ENCODE measurements at places on chromosomes 6 and 20.

GRCh38 chr6:136318676-136319075, 29.0 kb upstream of the BCLAF1 start:
- no peak for DNase-seq

DNA sequence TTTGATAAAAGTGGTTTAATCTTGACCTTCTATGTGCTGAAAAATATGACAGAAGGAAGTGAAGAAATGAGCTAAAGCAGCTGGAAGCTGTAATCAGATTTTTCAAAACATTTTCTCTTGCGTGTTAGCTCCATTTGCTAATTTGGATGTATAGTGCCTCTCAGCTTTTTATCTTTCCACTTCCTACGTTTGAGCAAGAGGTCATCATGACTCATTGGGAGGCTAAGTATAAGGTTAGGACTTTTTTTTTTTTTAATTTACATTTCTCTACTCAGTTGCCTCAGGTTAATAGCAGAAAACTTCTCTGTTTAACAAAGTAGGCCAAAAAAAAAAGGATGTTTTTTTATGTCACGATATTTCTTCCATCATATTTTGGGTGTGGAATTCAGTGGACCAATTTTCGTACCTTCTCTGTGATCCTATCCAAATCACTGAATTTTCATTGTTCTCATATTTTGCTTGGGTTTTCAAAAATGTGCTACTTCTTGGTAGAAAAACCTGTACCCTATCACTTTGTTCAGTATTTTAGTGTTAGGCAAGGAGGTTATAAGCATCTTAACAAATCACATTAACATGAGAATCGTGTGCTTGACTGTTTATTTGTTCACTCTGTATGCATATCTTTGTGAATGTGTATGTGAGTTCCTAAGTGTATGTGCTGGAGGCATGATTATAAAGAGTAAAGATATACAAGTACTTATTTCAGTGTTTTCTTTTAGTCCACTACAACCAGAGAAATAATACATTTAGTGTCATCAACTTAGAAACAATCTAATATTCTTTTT, 1028.3 kb upstream of the EYS start:
- DNase-seq = no peak

DNA sequence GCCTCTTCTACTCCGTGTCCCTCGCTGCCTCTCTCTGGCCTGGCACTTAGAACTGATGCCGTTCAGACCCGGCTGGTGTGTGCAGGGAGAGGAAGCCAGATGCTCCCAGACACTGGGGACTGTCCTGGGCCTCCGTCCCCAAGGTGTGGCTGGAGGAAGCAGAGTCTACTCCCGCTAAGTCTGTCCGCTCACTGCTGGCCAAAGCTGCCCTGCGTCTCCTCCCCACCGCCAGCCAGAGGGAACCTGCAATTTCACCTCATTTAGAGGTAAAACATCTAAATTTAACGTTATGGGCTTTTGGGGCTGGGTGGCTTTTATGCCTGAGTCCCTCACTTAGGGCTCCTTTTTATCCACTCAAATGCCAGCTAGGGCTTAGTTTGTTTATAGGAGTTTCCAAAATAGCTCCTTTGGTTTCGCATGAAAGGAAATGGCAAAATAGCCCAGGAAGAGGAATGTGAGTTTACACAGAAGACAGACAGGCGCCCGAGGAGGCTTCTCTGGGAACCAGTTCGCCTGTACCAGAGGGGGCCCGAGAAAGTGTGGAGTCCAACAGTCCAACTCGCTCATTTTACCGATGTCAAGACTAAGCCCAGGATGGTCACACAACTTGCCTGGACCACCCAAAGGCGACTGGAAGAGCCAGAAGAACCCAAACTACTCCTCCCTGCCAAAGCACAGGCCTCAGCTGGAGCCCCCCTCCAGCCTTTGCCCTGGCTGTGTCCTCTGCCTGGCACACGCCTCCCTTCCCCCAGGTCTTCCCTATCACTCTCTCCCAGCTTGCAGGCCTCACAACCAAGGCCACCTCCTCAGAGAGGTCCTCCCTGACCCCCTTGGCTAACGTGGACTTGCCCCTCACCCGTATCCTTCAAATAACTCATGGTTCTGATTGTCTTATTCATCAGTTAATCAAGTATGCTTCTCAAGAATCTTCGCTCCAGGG, 54.5 kb downstream of the RIPOR3 start:
- DNase-seq = no peak

DNA sequence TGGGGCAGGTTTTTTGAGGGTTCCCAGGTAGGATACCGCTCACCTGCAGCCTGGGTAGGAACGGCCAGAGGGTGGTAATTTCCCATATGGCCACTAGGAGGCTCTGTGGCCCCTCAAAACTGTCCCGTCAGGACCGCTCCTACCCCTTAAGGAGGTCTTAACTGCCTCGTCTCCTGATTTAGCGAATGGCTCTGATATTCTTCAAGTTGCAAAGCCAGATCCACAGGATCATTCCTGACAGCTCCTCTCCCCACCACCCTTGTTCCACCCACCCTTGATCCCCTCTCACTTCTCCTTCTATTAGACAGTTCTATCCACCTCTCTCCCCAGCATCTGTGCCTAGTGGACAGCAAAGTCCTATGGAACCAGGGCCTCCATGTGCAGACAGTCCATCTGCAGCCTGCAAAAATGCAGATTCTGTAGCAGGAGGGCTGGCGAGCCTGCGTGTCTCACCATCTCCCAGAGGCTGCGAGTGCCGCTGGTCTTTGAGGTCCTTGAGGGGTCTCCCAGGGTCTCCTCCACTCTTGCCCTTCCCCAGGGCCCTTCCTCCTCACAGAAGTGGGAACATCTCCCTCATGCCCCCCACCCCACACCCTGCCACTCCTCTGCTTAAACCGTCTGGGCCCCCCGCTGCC, 34.3 kb upstream of the ZBP1 start:
- peak; percentile 47 for DNase-seq

- peak; percentile 54 for DNase-seq
Observed at GRCh38 chr6:26232940-26233648, 131.9 kb upstream of the BTN3A2 start.

DNA sequence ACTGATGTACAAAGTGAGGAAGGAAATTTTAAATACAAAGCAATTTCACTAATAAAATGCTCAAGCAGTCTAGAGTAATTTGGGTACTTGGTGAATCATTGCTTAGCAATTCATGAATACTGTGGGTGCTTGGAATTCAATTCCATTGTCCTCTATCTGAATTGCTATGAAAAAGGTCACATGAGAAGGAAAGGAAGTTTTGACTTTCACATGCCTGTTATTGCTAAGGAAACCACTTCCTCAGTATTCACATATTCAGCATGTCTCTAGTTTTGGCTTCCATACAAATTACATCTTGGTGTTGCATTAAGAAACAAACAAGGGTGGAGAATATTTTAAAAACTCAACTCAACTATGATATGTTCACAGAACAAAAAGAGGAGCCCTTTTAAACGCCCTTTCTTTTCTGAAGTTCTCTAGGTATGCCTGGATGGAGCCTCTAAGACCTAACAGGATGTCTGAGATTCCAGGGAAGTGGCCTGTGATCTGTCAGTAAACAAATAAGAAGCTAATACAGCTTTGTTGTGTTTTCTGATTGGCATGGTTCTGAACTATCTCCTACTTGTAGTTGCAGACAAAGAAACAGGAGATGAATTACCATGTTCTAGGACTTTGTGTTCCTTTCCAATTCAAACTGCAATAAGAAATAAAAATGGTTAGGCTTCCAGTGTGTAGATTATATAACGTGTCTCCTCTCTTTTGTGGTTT, 190.4 kb downstream of the OGFRL1 start:
- DNase-seq = peak; percentile 10

DNA sequence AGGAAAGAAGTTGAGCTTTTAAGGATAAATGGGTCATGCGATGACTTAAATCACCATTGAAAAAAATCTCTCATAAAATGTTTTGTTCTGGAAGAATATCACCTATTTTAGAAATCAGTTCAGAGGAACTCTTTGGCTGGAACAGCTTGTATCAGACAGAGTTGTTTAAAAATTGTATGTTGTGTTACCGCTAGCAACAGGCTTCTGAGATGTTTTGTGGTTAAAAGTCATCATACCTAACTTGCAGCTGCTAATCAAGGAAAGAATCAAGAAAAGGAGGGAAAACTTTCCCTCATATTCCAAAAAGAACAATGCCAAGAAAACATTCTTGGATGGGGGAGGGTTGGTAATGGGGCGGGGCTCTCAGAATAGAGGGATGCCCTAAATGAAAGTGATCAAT, 220.7 kb upstream of the CITED2 start:
- no peak for DNase-seq

DNA sequence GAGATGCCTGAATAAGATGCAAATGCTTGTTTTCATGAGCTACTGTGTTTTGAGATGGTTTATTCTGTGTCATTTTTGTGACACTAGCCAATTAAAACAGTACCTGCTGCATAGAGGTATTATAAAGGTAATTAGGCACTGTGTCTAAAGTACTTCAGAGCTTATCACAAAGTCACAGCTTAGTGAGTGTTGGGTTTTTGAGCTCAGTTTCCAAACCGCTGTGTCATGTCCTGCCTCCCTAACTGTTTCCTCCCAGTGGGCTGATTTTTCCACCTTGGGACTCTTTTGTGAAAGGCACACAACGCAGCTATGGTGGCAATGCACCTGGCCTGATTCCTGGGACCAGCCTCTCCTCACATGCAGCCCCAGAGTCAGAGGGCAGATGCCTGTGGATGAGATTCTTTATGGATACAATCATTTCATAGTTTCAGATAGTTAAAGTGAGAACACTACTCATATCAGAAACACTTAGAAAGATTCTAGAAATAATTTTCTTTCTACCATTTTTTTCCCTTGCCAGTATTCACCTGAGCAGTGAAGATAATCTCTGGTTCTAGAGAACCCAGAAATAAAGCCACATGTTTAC, 41.3 kb upstream of the TAGAP start:
- DNase-seq = no peak

DNA sequence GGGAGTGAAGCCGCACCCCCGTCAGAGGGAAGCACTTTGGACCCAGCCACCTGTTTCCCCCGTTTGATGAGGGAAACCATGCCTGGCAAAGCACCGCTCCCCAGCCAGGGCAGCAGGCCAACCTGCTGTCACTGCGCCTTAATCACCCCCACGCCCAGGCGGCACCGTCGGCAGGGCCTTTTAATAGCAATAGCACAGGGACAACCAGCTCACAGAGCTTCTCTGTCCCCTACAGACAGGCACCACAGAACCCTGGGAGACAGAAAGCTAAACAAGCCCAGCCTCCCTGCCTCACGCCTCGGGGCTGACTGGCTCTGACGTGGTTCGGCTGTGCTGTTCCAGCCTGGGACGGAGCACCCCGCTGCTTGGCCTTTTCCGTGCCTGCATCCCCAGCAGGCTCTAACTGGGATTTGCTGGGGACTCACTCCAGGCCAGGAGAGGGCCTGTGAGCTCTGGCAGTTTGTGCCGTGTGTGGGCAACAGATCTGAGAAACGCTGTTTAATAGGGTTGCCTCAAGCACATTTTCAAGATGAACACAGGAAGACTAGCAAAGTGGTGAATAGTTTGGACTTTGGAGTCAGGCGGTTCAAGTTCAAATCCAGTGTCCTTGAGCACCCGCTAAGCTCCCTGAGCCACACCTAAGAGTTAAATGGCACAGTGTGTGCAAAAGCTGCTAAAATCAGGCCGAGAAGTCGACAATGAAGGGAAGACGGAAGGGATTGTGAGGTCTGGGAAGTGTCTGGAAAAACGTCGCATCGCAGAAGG, 223.8 kb downstream of the NRN1 start:
- DNase-seq = no peak

- no peak for DNase-seq
Observed at GRCh38 chr6:6932341-6932740, 175.4 kb upstream of the RREB1 start.

GRCh38 chr6:142566628-142567396, 265.0 kb downstream of the ADGRG6 start:
- DNase-seq = peak; percentile 66

GRCh38 chr20:32333181-32333987, 24.7 kb upstream of the ASXL1 start:
- DNase-seq = peak; percentile 89

- DNase-seq = no peak
Observed at GRCh38 chr6:145705561-145705960, 29.8 kb downstream of the EPM2A start.

GRCh38 chr20:32480371-32481241, 104.5 kb downstream of the NOL4L start:
- DNase-seq = no peak

DNA sequence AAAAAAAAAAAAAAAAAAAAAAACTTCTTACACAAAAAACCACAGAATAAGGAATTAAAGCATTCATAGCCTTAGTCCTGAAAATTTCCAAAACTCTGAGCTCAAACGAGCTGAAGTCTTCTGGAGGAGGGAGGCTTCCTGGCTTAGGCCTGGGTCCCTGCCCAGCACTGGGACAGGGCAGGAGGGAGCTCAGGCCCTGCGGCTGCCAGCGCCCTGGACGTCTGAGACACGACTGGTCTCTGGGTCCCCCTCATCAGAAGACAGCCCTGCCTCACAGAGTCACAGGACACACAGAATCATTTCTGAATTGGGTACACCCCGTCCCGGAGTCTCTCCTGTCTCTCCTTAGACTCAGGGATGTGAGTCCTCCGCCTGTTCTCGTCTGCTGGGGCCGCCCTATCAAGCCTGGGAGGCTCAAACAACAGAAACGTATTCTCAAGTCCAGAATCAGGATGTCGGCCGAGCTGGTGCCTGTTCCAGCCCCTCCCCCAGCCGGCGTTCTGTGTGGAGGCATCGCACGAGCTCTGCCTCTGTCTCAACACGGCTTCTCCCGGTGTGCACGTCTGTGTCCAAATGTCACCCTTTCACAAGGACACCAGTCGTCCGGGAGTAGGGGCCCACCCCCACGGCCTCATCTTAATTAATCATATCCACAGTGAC, 39.4 kb downstream of the ZBTB46 start:
- no peak for DNase-seq

DNA sequence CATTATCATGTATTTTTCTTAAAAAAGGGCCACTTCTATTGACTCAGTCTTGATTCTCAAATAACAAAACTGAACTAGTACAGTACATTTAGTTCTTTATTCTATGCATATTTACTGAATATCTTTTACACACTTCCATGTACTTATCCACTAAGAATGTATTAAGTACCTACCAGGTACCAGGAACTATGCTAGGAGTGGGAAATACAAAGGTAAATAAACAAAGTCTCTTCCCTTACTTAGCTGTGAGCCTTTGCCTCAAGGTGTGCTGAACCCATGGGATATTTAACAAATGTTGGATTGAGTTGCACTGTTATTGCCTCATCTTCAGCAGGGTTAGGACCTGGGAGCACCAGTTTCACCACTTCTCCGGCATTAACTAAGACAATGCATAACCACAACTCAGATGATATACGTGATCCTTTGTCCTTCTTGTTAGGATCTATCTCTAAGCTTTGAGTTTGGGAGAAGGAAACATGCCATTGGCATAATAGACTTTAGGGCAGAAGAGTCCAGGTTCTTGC, 533.9 kb downstream of the TFAP2B start:
- DNase-seq = no peak

GRCh38 chr6:122033564-122034181, 365.8 kb upstream of the HSF2 start:
- DNase-seq = peak; percentile 30

DNA sequence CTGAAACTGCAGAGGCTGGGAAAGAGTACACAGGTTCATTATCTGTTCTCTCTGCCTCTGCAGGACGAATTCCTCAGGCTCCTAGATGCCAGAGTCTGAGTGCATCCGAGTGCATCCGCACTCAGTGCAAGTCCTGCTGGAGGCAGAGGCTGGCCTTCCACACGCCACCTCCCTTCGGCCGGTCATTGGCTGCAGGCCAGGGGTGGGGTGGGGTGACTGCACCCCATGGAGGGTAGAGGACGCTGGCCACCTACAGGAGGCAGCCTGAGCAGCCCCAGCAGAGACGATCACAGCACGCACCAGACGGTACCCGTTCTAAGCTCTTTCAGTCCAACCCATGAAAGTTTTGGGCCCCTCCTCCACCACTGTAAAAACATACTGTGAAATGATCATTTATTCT, 11.7 kb downstream of the SFT2D1 start:
- DNase-seq = no peak
